Forelimb muscle (tissue), 1 donor: ENCODE measurements at places on chromosomes 13 and 19.

DNA sequence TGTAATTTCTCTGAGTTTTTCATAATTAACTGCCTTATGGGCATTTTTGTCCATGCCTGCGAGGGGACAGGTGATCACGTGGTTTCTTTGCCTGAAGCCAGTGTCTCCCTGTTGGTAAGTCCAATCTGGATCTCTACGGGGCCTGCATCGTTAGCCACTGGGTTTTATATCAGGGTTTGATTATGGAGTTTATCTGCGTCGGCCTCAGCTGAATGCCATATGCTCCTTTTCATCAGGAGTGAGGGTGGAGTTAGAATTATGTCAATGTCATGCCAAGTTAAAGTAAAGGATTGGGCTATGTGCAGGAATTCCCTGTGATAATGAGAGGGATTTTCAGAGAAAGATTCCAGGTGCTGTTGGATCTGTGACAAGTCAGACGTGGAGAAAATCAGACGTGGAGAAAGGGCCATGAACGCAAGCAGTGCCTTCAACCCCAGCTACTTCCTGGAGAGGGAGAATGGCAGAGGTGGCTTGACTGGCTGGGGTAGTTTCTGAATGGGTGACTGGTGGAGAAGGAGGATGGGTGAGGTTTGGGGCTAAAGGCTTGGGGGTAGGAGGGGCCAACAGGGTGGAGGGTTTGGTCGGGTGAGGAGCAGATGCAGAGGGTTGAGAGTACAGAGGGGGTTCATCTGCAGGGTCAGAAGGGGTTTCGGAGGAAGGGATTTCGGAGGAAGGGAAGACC is 24.3 kb downstream of the TMEM255B start:
- no peak for DNase-seq

- no peak for DNase-seq
Measured at GRCh38 chr13:112057736-112058518, 9.0 kb upstream of the SOX1 start.

DNA sequence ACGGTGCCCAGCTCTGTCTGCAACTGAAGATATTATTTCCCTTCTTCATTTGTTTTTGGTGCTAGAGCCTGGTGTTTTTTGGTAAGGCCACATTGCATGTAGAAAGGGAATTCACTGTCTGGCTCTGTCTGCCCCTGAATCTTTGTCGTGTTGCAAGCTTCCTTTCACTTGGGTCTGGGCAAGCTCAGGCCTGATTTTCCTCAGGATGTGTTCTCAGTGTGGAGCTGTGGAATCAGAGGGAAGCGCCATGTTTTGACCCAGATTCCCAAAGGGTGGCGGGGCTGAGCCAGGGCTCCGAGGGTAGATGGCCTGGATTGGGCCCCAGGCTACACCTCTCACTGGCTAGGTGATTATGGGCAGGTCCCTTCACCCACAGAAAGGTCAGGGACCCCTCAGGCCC is 8.6 kb downstream of the PRKCSH start:
- no peak for DNase-seq

- DNase-seq: no peak
Measured at GRCh38 chr19:53576941-53577653, 39.2 kb downstream of the ZNF331 start.

DNA sequence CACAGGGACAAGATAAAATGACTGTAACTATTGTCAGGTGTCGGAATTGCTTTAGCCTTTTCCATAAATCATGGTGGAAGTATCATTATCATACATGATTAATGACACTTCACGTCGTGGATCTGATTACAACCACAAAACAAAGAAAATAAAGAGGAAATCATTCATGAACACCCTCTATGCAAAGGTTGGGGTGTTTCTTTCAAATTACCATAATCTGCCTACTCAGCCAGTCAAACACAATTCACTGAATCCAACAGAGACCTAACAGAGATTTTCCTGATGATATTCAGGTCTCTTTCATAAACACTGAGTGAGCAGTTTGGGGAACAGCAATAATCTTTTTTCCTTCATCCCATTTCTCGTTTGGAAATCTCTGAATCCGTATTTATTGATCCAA is 625.6 kb downstream of the DCT start:
- DNase-seq: no peak

DNA sequence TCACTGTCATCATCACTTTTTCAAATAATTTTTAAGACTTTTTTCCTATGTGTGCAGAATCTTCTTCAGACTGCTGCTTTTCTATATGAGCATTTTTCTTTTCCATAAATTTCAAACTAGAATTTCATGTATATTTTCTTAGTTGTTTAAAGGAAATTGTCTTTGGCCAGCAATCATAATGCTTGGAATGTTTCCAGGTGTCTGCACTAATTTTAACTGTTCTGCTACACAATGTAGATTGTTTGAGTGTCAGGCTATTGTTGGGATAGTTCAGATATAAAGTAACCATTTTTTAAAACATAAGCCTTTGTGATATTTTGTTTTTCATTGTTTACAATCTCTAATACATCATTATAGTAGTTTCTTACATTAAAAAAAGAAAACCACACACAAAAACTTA is 1418.5 kb downstream of the EFNB2 start:
- DNase-seq: no peak
